ENCODE measurements at places on chromosomes 7 and 10.

- H3K36me3 ChIP-seq: no peaks in the 10 kb centered on the region
- DNase-seq: no peak
- H3K4me3 ChIP-seq: no peak overlapping the region
- H3K27me3 ChIP-seq: no peaks in the 10 kb centered on the region
Observed at GRCh38 chr7:94272821-94273583, 121.7 kb upstream of the COL1A2 start.

- H3K4me3 ChIP-seq: no peak overlapping the region
- no peaks in the 10 kb centered on the region for H3K4me1 ChIP-seq
- H3K27me3 ChIP-seq: no peaks in the 10 kb centered on the region
- no peak overlapping the region for H3K27ac ChIP-seq
Observed at GRCh38 chr10:71638822-71639719, 80.5 kb downstream of the C10orf105 start.

DNA sequence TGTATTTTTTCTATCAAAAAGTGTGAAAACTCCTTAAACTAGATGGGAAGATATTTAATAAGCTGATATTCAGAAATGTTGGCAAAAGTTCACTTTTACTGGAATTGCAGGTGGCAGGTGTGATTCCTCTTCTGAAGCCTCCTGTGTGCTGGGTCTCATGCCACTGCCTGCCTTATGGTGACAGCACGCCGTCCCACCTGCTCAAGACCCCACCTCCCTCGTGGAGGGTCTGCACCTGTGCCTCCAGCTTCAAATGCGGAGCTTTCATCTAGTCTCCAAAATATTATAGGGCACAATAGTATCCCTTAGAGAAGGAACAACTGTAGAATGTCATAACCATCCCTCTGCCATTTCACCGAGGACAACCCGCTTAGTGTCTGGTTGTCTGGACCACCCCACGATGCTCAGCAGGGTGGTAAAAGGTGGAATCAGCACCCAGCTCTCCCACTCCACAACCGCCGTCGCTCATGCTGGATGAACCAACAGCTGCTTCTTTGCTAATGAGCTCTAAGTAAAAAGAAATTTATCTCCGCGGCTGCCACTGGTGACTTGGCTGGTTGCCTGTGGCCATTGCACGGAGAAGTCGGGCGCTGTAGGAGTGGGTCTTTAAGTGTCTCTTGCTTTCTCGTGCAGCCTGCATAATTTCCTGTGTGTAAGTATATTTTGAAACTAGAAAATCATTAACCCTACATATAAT, 119.3 kb upstream of the TCERG1L start:
- H3K4me1 ChIP-seq: no peaks in the 10 kb centered on the region
- H3K4me3 ChIP-seq: no peak overlapping the region

GRCh38 chr10:82934429-82934828, 1059.4 kb downstream of the NRG3 start:
- DNase-seq: no peak
- no peak overlapping the region for H3K4me3 ChIP-seq
- H3K4me1 ChIP-seq: no peaks in the 10 kb centered on the region
- no peaks in the 10 kb centered on the region for H3K27me3 ChIP-seq
- no peaks in the 10 kb centered on the region for H3K36me3 ChIP-seq

DNA sequence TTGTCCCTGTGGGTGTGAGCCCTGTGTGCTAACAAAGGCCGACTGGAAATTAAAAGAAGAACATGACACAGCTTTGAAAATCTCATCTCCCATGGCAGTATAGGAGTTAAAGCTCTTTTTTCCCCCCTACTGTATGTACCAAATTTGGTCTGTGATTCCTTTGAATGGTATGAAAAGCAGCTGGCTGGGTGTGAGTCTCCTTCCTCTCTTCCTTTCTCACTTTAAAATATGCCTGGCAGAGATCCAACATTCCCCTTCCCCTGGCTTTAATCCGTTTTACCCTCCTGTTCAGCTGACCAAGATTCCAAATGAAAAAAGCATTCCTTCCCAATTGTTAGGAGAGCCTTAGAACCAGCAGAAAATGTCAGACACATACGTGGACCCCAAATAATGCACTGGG, 225.0 kb upstream of the CELF2 start:
- H3K27ac ChIP-seq: no peak overlapping the region
- DNase-seq: no peak
- no peaks in the 10 kb centered on the region for H3K27me3 ChIP-seq
- H3K36me3 ChIP-seq: no peaks in the 10 kb centered on the region

DNA sequence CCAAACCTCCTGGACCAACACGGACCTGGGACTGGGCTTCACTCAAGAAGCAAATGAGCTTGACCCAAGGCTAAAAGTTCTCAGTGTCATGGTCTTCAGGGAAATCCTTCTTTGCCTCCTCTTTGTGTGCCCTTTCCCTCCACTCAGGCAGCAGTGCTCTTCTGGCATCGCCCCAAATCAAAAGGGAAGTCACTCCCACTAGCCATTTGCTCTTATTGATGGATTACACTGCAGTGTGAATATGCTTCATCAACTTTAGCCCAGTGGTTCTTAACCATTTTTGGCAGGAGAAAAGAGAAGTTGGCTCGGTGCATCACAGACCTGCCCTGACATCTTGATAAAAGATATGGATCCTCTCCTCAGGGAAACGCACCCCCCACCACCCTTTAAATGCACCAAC, 19.2 kb upstream of the IKZF1 start:
- no peaks in the 10 kb centered on the region for H3K36me3 ChIP-seq
- DNase-seq: no peak
- no peak overlapping the region for H3K27ac ChIP-seq
- H3K4me1 ChIP-seq: no peaks in the 10 kb centered on the region
- H3K27me3 ChIP-seq: no peaks in the 10 kb centered on the region
- no peak overlapping the region for H3K4me3 ChIP-seq

- peak overlapping the region; percentile 29 for H3K4me3 ChIP-seq
- peak overlapping the region; percentile 79 for H3K27ac ChIP-seq
- peaks cover 21% of the 10 kb centered on the region for H3K4me1 ChIP-seq
- H3K36me3 ChIP-seq: no peaks in the 10 kb centered on the region
Observed at GRCh38 chr10:14653271-14654161, 121.2 kb downstream of the FAM107B start.

DNA sequence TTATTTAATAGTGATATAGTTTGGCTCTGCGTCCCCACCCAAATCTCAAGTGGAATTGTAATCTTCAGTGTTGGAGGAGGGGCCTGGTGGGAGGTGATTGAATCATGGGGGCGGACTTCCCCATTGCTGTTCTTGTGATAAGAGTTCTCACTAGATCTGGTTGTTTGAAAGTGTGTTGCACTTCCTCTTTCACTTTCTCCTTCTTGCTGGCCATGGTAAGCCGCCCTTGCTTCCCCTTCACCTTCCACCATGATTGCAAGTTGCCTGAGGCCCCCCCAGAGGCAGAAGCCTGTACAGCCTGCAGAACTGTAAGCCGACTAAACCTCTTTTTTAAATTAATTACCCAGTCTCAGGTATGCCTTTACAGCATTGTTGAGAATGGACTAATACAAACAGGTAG, 101.4 kb downstream of the MTPAP start:
- no peak overlapping the region for H3K27ac ChIP-seq
- H3K27me3 ChIP-seq: no peaks in the 10 kb centered on the region
- H3K36me3 ChIP-seq: no peaks in the 10 kb centered on the region

GRCh38 chr10:99232360-99232999, 3.2 kb downstream of the HPSE2 start:
- peak overlapping the region; percentile 35 for H3K27ac ChIP-seq
- peaks cover 20% of the 10 kb centered on the region for H3K4me1 ChIP-seq
- no peaks in the 10 kb centered on the region for H3K36me3 ChIP-seq
- H3K27me3 ChIP-seq: no peaks in the 10 kb centered on the region

DNA sequence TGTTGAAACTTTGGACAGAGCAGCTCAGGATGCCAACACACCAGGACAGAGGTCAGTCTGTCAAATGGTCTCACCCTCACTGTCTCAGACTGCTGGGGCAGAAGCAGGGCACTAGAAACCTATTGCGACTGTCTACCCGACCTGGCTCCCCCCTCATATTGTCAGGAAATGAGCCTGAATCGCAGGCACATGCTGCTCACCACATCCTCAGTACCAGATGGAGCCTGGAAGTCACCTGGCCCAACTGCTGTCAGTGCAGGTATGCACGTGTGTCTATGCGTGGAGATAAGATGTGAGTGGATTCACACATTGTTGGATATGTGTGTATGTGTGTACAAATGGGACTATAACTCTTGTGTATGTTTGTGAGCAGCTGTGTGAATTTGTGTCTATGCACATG, 3.2 kb upstream of the CDHR1 start:
- no peak overlapping the region for H3K4me3 ChIP-seq
- H3K27me3 ChIP-seq: no peaks in the 10 kb centered on the region
- no peak for DNase-seq
- H3K27ac ChIP-seq: no peak overlapping the region
- H3K4me1 ChIP-seq: peaks cover 14% of the 10 kb centered on the region
